ENCODE measurements at places on chromosomes 11 and 22.

GRCh38 chr22:20834725-20835124 is 23.9 kb downstream of the PI4KA start:
- no peak for DNase-seq

DNA sequence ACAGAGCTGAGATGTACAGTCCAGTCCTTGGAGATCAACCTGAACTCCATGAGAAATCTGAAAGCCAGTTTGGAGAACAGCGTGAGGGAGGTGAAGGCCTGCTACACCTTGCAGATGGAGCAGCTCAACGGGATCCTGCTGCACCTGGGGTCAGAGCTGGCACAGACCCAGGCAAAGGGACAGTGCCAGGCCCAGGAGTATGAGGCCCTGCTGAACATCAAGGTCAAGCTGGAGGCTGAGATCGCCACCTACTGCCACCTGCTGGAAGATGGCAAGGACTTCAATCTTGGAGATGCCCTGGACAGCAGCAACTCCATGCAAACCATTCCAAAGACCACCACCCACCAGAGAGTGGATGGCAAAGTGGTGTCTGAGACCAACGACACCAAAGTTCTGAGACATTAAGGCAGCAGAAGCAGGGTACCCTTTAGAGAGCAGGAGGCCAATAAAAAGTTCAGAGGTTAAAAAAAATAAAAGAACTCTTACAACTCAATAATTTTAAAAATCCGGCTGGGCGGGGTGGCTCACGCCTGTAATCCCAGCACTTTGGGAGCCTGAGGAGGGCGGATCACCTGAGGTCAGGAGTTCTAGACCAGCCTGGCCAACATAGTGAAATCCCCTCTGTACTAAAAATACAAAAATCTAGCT is 69.9 kb upstream of the RTL6 start:
- DNase-seq: peak; percentile 58

GRCh38 chr11:122103321-122103720 is 12.7 kb downstream of the BLID start:
- no peak for DNase-seq

DNA sequence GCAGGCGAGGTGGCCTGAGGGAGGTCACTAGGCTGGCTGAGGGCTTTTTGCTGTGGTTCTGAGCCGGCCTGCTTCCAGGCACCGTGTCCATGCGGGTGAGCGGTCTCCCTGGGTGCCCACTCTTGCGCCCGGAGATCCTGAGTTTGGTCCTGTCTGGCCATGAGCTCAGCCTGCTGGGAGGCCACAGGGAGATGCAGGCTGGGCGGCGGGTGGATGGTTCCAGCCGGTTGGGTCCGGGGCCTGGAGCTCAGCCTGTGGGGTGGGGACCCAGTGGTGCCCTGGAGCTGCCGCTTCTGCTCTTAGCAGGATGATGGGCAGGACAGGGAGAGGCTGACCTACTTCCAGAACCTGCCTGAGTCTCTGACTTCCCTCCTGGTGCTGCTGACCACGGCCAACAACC is 18.5 kb downstream of the TPCN2 start:
- DNase-seq: no peak

DNA sequence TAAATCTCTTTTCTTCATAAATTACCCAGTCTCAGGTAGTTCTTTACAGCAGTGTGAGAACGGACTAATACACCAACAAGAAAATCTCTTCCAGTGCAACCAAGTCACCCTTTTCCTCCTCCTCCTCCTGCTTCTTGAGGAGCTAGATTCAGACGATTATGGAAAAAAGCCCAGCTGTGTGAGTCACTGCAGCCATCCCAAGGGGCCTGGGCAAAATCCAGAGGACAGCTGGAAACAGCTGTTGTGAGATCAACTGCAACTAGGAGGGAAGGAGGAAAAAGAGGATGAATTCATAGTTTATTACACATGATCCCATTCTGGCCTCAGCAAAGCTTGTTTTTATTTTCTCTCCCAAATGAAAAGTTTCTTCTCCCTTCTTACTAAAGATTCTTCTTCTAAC is 32.9 kb downstream of the RBFOX2 start:
- DNase-seq: no peak

- DNase-seq: no peak
These were observed 46.2 kb downstream of the TP53I11 start for GRCh38 chr11:44904261-44905020.

DNA sequence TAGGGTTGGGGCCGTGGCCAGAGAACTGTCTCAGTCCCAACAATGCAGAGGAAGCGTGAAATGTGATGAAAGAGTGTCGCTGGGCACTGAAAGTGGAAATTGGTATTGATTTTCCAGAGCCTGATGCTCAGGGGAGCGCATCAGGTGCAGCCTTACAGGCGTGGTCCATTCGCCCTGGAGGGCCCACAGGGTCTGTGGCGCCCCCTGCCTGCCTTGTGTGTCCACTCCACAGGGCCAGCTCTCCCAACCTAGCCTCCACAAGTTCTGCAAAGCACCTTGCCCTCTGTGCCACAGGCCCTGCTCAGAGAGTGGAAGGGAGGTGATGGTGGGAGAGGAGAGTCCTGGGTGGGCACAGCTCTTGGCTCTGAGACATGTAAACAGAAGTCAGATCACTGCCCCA is 54.9 kb upstream of the LMO1 start:
- DNase-seq: peak; percentile 13

- DNase-seq: peak; percentile 50
These were observed at the start of gene CD81 for GRCh38 chr11:2376751-2377451. TSS of gene CD81 (plus strand) at chr11:2377310. CDS start at chr11:2377550, 240 bp downstream.

- peak; percentile 62 for DNase-seq
These were observed 12.2 kb upstream of the MFNG start for GRCh38 chr22:37498289-37498909.

DNA sequence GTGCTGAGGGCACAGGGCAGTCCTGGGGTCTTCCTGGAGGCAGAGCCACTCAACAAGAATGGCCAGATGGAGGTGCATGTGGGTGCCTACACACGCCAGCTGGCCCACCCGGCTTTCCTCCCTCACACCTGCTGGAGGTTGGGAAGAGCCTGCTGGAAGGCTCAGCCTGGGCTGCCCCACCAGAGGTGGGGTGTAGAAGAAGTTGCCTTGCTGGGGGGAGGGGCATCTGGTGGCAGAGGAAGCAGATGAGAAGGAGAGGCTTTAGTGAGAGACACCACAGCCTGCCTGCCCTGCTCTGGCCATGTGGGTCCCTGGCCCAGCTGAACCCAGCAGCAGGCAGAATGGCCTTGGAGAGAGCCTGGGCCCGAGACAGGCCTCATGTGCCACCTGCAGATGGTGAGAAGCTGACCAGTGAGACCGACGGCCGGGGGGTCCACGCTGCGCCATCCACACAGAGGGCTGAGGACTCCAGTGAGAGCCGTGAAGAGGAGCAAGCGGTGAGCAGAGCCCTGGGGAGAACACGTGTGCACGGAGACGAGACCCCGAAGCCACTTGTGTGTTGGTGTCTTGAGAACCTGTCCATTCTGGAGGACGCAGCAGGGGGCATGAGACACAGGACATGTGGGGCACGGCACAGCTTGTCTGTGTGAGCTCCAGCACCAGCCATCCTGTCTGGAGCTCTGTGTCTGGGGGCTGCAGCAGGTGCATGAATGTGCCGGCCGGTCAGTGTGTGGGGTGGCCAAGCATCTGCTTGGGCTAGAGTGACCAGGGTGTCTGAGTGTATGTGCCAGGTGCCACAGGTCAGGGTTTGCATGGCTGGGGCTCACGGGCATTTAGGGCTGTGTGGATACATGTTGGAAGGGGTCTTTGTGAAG is 2.7 kb downstream of the B4GALNT4 start:
- DNase-seq: no peak

DNA sequence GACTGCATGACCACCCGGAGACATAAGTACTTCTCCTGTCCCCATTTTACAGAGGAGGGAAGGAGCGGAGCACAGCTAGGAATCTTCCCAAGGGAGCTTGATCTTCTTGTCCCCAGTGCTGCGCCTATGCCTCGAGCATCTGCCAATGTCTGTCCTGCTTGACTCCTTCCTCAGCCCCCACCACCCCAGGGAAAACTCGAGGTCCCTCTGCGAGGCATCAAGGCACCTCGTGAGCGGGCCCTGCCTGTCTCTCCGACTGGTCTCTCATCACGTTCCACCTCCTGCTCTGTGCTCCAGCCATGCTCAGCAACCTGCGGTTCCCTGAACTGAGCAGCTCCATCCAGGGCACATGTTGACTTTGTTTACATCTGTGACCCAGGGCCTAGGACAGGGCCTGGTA is 2.5 kb downstream of the NCF4 start:
- DNase-seq: no peak

- DNase-seq: no peak
These were observed 22.0 kb downstream of the MMP20 start for GRCh38 chr11:102603091-102603490.

DNA sequence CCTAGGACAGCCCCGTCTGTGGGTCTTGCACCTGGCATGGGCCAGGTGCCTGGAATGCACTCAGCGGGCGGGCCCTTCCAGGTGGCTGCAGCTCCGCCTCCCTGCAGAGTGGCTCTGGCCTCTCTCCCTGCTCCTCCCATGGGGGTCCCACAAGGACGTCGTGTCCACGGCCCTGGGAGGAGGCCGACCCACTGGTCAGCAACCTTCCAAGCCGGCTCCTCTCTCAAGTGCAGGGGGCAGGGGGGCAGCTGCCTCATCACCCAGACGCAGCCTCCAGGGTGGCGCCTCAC is 41.9 kb downstream of the CERK start:
- DNase-seq: no peak

DNA sequence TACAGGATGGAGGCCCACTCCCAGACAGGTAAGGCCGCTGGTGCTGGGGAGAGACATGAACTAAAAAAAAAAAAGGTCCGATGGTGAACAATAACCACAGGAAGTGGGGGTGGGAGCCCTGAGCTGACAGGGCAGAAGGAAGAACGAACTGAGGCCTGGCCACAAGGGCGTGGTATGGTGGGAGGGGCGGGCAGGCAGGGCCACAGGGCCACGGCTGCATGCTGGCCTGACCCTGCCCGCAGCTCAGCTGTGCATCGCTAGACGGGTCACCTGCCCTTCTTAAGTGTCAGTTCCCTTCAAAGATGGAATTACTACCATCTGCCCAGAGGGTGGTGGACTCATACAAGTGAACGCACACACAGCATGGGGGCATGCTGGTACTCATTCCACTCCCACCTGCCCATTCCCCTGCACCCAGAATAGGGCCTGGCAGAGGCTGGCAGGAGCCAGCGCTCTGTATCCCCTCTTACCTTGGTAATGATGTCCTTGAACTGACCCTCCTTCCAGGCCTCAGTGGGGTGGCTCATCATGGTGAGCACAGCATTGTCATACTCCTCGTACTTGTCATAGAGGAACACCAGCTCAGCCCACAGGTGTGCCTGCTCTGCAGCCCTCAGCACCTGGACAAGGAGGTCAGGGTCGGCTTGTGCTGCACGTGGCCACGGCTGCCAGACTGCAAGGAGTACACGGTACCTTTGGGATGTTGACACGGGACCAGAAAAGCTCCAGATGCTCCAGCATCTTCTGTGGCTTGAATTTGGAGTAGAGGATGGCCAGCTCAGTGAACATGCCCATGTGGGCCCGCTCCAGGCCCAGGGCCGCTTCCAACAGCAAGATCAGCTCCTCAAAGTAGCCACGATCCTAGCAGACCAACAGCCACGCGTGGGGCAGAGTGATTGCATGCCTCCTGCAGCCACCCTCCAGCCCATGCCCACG is 17.5 kb upstream of the SLC25A1 start:
- no peak for DNase-seq

DNA sequence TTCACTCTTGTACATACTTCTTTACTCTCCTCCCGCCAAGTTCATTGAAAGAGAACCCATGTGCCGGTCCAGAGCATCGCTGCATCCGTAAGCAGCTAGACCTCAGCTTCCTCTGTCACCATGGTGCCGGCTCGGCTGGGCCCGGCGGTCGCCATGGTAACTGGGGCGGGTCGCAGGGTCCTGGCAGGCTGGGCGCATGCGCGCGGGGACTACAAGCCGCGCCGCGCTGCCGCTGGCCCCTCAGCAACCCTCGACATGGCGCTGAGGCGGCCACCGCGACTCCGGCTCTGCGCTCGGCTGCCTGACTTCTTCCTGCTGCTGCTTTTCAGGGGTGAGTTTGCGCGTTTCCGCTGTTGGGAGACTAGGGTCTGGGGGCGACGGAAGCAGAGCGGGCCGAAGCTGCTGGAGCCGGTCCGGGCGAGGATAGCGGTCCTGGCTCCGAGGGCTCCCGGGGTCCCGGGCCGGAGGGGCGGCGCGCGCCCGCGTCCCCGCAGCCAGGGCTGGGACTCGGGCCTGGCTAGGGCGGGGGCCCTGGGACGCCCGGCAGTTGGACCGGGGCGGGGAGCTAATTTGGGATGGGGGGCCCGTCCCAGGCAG is at the start of gene JAM3:
JAM3 (plus strand) TSS at position 244 of the 597 bp plus-strand sequence; CDS start at position 256, 12 bp downstream.
- no peak for DNase-seq

GRCh38 chr11:16184588-16184987 is 171.8 kb downstream of the SOX6 start:
- no peak for DNase-seq

DNA sequence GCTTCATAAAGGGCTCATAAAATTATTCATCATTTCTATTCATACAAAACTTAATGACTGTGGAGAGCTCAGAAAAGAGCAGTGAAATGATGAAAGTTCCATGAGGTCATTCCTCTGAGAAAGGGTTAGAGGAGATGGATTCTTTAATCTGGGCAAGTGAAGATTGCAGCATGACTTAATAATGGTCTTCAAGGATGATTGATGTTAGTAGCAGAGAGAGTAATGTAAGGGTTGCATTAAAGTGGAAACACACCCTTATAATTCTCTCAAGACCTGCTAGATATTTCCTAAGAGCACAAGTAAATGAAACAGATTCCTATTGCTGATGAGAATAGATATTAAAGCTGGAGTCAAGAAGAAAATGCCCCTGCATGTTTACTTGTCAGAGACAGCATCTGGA is 711.6 kb upstream of the ANO5 start:
- DNase-seq: no peak

DNA sequence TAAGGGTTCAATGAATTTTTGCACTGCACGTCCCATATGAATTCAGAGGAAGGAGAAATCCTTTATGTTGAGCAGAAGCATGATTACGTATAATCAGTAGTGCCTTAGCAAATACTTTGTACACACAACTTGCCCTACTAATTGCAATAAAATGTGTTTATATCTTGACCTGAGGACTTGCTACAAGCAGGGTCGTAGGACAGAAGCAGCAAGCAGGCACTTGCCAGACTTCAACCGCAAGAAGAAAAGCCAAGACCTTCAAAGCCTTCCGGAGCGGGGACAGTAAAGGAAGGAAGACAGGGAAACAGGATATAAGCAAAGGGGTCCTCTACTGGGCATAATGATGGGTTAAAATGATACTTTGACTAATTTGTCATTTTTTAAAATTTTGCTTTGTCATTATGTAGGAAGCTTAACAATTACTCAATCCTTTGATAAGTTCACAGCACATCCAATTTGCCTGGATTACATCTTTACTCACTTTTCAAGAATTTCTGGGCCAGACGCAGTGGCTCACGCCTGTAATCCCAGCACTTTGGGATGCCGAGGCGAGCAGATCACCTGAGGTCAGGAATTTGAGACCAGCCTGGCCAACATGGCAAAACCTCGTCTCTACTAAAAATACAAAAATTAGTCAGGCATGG is 23.2 kb upstream of the UBASH3B start:
- DNase-seq: no peak

Measured in NB4 (cell line).